Glutamatergic neuron (in vitro differentiated cells): ENCODE measurements at places on chromosomes 11 and 22. TPM values are rescaled to one million over a fixed set of nuclear protein-coding genes. Genes with fewer than 3 reads are reported as not detected.

Gene MICAL2
- 4.4 TPM for total RNA-seq

DNA sequence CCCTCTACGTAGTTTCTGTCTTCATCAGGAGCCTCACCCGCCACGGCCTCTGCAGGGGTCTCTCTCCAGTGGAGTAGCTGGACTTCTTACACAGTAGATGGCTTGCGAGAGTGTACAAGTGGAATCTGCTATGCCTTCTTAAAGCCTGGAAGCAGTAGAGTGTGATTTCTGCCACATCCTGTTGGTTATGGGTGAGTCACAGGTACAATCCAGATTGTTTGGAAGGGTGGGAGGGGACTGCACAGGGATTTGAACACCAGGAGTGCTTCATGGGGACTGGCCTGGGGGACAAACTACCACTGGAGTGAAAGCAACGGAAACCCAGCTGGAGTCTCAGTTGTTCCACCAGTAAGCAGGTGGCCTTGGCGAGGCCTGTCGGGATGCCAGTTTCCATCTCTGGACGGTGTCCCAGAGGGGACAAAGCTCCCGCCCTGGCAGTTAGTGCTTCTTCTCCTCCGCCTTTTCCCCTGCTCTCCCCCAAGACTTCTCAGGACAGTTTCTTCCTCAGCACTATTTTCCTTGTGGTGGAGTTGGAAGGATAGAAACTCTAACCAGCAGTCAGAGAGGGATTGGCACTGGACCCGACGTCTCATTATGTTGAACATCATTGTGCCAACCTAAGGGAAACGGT lies 85.0 kb upstream of the RCN1 start:
- no peaks in the 10 kb centered on the region for H3K36me3 ChIP-seq
- H3K4me1 ChIP-seq: peaks cover 28% of the 10 kb centered on the region
- H3K27ac ChIP-seq: no peak overlapping the region
- H3K27me3 ChIP-seq: peaks cover 4% of the 10 kb centered on the region
- no peak overlapping the region for H3K4me3 ChIP-seq
- DNase-seq: no peak

GRCh38 chr11:44338698-44339529 lies 29.0 kb upstream of the ALX4 start:
- H3K27ac ChIP-seq: no peak overlapping the region
- no peak overlapping the region for H3K4me3 ChIP-seq
- DNase-seq: no peak
- peaks cover 7% of the 10 kb centered on the region for H3K27me3 ChIP-seq
- H3K36me3 ChIP-seq: no peaks in the 10 kb centered on the region

GRCh38 chr11:61571869-61572268 lies 9.0 kb downstream of the SYT7 start:
- H3K27ac ChIP-seq: no peak overlapping the region
- H3K27me3 ChIP-seq: peaks cover 16% of the 10 kb centered on the region
- peaks cover 37% of the 10 kb centered on the region for H3K4me1 ChIP-seq
- no peak overlapping the region for H3K4me3 ChIP-seq
- no peak for DNase-seq

- DNase-seq: no peak
- H3K4me3 ChIP-seq: no peak overlapping the region
- H3K27ac ChIP-seq: no peak overlapping the region
- no peaks in the 10 kb centered on the region for H3K36me3 ChIP-seq
- peaks cover 15% of the 10 kb centered on the region for H3K4me1 ChIP-seq
- no peaks in the 10 kb centered on the region for H3K27me3 ChIP-seq
These were observed 711.3 kb downstream of the OPCML start for GRCh38 chr11:132821014-132821413.
